ENCODE measurements at places on chromosomes 1 and 21. TPM values are rescaled to one million over a fixed set of nuclear protein-coding genes. Genes with fewer than 3 reads are reported as not detected.

Gene C1orf185
- total RNA-seq: not detected

Gene LAMB3
- 3.9 TPM for total RNA-seq

Gene ADAMTS5
- total RNA-seq: 20.4 TPM

Gene CLCA1
- total RNA-seq: 0.10 TPM

Gene CAMK1G
- not detected for total RNA-seq

Gene TMEM51
- total RNA-seq: 5.1 TPM

Gene GPR89A
- total RNA-seq: 21.4 TPM

Gene AIRE
- total RNA-seq: 0.19 TPM

Gene UBXN10
- 0.23 TPM for total RNA-seq

Gene MAP10
- total RNA-seq: 0.81 TPM

Gene ELF3
- total RNA-seq: 0.27 TPM

Gene SH2D1B
- total RNA-seq: 0.63 TPM

Gene KRTAP7-1
- not detected for total RNA-seq

Gene CD1C
- total RNA-seq: 1.3 TPM

Measured in aorta (tissue), 5 donors.